ENCODE measurements at places on chromosomes 16 and 17.

- DNase-seq, result no peak
Observed at GRCh38 chr17:51853857-51854256, 304.7 kb downstream of the CA10 start.

DNA sequence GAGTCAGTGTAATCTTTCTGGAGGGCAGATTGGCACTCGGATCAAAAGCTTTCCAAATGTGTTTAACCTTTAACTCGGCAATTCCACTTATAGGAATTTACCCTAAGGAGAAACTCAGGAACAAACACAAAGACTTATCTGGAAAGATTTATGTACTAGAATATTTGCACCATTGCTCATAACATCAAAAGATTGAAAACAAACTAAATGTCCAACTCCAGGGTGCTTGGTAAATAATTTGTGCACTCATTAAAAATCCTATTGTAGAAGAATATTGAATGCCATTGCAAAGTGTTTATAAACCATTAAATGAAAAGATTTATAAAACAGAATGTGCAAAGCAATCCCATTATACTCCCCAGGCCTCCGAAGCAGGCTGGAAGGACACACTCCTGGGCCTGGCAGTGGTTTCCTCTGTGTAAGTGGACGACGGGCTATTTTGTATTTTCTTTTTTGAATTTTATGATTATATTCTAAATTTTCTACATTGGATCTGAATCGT lies 18.7 kb upstream of the RBFOX3 start:
- DNase-seq, result no peak

DNA sequence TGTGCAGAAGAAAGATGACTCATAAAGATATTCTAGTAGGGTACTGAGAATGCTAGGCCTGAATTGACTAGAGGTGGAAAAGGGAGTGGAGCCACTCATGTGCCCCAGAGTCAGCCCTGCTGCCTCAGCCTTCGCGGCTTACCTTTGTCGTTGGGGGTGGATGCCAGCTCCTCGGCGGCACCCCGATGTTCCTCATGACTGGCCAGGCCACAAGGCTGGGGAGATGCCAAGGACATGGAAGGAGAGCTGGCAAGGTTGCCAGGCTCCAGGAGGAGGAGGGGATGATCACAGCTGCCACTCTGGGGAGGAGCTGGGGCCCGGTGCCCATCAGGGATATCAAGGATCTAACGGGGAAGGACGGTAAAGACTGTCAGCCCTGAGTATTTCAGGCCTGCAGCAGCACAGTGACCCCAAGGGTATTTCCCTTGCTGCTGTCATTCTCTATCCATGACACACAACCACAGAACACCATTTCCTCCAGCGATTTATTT lies 9.7 kb upstream of the SLC35B1 start:
- DNase-seq, result peak; percentile 73

- DNase-seq, result no peak
Observed at GRCh38 chr17:35944151-35944550, 638 bp upstream of the LYZL6 start.

- DNase-seq, result no peak
Observed at GRCh38 chr17:29237476-29238132, 9.1 kb upstream of the CRYBA1 start.

DNA sequence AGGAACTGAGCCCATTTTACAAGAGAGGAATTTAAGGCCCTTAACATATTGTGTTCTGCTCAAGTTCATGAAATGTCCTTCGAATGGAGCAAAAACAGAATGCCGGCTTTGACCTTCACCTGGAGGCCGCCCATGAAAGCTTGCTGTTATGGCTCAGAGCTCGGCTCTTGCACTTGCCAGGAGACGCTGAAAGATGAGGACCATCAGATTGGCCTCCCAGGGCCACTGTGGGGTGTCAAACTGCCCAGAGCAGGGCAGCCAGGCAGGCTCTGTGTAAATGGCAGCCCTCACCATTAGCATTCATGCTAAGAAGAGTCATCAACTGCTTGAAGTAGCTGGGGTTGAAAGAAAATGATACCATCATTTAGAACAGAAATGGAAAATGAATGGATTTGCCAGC lies 39.3 kb downstream of the IL21R start:
- no peak for DNase-seq

GRCh38 chr16:17173281-17173680 lies 297.5 kb downstream of the XYLT1 start:
- DNase-seq, result peak; percentile 16

GRCh38 chr16:89448656-89449055 lies 41.7 kb downstream of the ANKRD11 start:
- DNase-seq, result peak; percentile 89

Measured in thyroid gland (tissue), 4 donors.